ENCODE measurements at places on chromosomes 2 and 18.

GRCh38 chr2:172613040-172613439 lies 57.1 kb downstream of the PDK1 start:
- DNase-seq = no peak

DNA sequence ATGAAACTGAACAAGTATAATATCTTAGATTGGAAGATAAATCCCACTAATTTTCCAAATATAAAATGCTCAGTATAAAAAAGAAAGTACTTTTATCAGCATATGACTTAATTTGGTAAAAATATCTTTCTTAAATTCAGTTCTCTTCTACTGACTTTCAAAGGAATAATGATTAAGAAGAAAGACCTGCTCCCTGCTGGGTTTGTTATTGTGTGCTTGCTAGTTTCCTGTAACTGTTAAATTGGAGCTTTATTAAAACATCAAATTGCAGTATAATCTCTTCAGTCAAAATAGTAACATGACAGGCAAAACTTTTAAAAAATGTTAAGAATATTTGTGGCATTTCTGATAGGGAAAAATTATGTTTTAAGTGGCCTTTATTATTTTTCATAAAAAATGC lies 1317.4 kb upstream of the CDH2 start:
- DNase-seq = no peak

- no peak for DNase-seq
Observed at GRCh38 chr18:45349019-45349418, 266.3 kb upstream of the SLC14A2 start.

GRCh38 chr2:239601880-239602279 lies 201.1 kb upstream of the HDAC4 start:
- no peak for DNase-seq

DNA sequence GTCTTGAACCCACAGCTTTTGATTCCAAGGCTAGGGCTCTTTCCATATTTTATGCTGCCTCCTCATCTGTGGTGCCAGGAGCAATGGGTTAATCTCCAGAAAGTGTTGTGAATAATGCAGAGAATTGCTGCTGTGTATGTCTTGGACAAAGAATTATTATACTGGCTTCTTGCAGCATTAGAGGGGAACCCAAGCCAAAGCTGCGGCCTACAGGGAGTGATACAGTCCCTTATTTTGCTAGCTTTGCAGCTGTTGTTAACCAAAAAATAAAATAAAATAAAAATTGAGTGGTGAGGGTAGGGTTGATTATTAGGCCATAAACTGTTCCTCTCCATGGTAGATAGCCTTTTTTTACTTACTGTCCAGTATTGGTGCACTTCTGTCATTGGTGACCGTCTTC lies 16.7 kb downstream of the WIPF1 start:
- no peak for DNase-seq

GRCh38 chr2:28390241-28390745 lies 2.4 kb upstream of the FOSL2 start:
- DNase-seq = peak; percentile 82

GRCh38 chr2:96927405-96928171 lies 57.7 kb upstream of the SEMA4C start:
- DNase-seq = peak; percentile 63

GRCh38 chr2:238492840-238493239 lies 66.1 kb downstream of the ASB1 start:
- no peak for DNase-seq

DNA sequence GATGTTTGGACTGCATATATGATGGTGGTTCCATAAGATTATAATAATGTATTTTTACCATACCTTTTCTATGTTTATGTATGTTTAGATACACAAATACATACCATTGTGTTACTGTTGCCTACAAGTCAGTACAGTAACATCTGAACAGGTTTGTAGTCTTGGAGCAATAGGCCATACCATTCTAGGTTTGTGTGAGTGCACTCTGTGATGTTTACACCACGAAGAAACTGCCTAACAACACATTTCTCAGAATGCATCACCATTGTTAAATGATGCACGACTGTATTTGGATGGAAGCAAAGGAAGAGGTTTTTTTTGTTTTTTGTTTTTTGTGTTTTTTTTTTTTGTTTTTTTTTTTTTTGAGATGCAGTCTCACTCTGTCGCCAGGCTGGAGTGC lies 9.5 kb downstream of the DUSP19 start:
- DNase-seq = no peak

GRCh38 chr2:29165362-29166241 lies 50.4 kb downstream of the CLIP4 start:
- no peak for DNase-seq

DNA sequence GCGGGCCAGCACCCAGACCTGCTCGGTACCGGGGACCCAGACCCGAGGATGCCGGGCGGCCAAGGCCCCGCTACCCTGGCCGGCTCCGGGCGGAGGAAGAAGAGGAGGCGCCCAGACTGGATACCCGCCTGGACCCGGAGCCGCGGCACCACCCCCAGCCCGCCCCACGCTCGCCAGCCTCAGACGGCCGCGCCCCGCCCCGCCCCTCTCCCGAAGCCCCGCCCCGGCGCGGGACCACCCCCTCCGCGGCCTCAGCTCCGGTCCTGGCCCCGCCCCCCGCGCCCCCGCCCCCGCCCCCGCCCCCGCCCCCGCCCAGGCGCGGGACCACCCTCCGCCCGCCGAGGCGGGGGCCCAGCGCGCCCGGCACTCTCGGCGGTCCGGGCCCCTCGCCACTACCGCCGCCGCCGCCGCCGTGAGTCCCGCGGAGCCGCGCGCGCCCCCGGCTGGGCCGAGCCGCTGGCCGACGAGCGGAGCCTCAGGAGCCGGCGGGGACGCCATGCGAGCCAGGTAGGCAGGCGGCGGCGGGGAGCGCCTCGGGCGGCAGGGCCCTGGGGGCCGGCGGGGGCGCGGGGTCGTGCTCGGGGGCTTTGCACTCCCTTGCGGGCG lies at the start of gene SH3BP4:
Gene SH3BP4, plus strand, starts transcription at position 354 of the 606 bp plus-strand sequence. CDS start 82,986 bp downstream, outside the sequence.
- peak; percentile 87 for DNase-seq

DNA sequence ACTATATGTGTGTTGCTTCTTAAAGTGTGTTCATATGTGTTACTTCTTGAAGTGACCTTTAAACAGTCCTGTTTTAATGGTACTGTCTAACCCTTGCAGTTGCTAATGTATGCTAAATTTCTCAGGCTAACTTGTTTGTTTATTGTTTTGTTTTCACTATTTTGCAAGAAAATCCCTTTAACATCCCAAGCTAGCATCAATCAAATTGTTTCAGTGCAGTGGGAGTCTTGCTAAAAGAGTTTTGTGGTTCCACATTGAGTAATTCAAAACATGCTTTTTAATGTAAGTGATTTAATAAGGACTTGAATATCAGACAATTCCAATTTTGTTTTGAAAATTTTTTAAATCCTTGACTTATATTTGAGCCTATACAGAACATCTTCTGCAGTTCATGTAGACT lies 3.6 kb downstream of the SH3RF3 start:
- no peak for DNase-seq

GRCh38 chr2:228875152-228875900 lies 395.8 kb downstream of the PID1 start:
- no peak for DNase-seq

DNA sequence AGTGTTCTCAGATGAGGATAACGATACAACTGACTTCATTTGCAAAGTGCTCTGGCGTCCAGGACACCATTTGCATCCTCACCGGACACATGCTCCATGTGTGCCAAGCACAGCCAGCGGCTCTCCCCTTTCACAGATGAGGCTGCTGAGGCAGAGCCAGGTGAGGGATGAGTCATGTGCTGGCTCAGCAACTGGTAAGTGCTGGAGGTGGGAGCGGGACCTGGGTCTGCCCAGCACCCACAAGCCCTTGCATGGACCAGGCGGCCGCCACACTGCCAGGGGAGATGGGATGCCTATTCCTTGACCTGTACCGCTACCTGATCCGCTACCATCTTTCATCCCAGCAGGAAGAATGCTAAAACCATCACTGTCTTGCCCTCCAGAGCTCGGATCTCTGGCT lies 86.2 kb upstream of the ASB18 start:
- no peak for DNase-seq

DNA sequence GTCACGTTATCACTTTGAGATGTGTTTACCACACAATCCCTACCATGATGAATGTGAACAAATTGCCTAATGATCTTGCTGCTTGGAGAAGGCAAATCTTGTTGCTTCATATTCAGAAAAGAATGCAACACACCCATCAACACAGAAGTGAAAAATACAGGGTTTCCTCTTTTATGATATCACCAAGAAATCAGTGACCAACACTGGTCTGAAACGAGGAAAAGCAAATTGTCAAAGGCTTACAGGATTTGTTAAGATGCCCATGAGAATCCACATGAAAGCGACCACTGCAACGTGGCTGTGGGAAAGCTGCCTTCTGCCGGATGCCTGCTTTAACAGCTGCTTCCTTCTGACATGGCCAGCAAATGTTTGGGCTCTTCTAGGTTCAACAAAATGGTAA lies 397.6 kb upstream of the LRATD1 start:
- DNase-seq = no peak

DNA sequence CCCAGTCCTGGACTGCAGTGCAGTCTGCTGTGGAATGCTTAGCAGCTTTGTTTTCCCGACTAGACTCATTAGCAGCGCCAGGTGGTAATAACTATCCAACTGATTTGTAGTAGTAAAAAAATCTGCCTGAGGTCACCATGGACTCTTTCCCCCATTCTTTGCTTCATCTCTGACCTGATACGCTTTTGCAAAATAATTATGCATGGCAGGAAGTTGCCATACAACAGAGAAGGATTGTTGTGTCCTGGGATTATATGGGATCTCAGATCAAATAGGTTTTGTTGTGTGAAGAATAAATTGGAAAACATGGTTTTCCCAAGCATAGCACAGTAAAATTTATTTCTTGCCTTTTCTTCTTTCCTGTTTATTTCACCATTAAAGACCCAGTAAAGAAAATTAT lies 72.4 kb upstream of the ATP5MC3 start:
- DNase-seq = no peak

DNA sequence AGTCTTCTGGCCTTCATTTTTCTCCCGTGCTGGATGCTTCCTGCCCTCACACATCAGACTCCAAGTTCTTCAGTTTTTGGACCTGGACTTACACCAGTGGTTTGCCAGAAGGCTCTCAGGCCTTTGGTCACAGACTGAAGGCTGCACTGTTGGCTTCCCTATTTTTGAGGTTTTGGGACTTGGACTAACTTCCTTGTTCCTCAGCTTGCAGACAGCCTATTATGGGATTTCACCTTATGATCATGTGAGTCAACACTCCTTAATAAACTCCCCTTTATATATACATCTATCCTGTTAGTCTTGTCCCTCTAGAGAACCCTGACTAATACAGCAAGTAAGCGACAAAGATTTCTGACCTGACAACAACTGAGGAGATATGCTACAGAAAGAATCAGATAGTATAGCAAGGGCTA lies 7.2 kb downstream of the CDC42EP3 start:
- no peak for DNase-seq

GRCh38 chr2:234171666-234172065 lies 121.2 kb downstream of the SPP2 start:
- no peak for DNase-seq

GRCh38 chr2:40286721-40287120 lies 165.2 kb downstream of the SLC8A1 start:
- no peak for DNase-seq

DNA sequence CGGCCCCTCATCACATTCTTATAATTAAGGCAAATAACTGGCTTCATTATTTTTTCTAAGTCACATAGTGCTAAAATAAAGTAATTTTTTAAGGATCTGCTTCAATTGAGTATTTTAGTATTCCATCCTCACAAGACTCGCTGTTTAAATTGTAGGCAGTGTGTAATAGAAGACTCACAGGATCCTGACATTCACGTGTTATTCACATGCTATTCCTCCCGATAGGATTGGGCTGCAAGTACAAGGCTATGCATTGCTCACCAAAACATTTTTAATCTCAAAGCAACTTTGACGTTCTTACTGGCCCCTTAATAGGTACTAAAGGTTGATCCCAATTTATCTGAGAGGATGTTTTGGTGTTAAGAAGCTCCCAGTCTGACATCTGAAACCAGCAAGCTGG lies 127.6 kb upstream of the L3MBTL4 start:
- DNase-seq = no peak

DNA sequence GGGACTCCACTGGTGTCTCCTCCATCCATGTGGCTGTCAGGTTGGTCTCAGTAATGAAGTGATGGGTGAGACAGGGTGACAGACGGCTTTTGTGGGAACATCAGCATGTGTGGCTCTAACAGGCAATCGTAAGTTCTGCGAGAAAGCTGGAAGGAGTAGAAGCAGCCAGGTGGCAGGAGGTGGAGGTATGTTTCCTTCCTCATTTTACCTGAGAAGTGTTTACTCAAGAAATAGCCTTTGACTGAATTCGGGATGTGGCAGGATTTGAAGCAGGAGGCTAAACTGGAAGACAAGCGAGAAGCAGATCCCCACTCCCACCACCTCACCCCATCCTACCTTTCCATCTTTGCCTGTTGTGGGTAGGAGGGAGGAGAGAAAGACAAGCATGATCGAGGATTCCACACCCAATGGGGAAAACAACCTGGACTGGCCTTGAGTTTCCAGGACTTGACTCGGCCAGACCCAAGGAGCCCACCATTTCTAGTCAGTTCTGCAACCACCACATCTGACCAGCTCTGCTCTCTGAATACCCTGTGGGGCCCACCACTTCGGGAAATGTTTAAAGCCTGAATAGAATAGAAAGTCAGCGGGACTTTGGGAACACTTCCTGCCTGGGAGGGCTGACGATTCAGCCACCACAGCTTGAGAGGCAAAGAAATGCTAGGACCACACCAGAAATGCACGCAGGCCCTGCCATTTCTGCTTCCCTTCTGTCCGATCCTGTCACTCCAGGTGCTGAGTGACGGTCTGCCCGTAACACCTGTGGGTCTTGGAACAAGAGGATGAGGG lies 1.2 kb downstream of the ABCG8 start:
- no peak for DNase-seq

DNA sequence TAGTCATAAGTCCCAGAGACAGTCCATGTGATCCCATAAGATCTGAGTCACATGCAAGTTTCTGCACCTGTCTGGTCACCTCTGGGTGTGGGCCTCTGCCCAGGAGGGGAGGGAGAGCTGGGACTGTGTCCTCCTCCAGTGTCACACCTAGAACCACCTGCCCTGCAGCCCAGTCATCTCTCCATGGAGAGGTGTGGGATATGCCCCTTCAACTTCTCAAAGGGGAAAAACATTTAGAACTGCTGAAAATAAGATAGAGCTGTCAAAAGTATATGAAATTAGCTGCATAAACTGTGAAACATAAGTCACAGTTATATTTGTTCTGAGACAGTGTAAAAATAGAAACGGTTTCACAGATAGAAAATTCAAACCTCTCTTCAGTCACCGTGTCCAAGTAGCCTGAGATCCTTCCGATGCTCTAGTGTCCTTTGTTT lies 55.4 kb downstream of the NGEF start:
- DNase-seq = no peak

DNA sequence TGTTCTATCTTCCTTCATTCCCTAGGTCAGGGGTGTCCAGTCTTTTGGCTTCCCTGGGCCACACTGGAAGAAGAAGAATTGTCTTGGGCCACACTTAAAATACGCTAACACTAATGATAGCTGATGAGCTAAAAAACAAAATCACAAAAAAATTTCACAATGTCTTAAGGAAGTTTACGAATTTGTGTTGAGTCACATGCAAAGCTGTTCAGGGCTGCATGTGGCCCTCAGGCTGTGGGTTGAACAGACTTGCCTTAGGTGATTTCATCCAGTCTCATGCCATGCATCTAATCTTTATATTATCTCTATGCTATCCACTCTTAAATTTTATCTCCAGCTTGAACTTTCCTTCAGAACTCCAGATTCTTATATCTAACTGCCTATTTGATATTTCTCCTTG lies 80.1 kb downstream of the CCDC85A start:
- DNase-seq = no peak

- no peak for DNase-seq
Observed at GRCh38 chr2:12097859-12098258, 351.4 kb downstream of the LPIN1 start.

GRCh38 chr2:45301307-45302277 lies 292.3 kb upstream of the SIX2 start:
- DNase-seq = no peak

Data from nucleus accumbens (tissue), 56 donors.